ENCODE measurements at places on chromosomes 2 and 18.
A peak's percentile ranks its signal among the peaks of the same experiment; 100 is the strongest.

DNA sequence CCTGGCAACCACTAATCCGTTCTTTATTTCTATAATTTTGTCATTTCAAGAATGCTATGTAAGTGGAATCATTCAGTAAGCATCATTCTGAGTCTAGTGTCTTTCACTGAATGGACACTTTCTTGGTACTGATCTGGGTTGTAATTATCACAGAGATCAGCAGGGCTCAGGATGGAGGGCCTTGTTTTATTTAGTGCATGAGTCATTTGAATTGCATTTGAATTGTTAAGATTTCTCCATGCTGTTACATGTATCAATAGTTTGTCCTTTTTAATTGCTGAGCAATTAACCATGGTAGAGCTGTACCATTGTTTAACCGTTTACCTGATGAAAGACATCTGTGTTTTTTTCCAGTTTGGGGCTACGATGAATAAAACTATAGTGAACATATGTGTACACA lies 256.4 kb downstream of the THSD7B start:
- DNase-seq: no peak

- no peak for DNase-seq
These were observed 573.7 kb upstream of the NXPH2 start for GRCh38 chr2:139353874-139354273.

DNA sequence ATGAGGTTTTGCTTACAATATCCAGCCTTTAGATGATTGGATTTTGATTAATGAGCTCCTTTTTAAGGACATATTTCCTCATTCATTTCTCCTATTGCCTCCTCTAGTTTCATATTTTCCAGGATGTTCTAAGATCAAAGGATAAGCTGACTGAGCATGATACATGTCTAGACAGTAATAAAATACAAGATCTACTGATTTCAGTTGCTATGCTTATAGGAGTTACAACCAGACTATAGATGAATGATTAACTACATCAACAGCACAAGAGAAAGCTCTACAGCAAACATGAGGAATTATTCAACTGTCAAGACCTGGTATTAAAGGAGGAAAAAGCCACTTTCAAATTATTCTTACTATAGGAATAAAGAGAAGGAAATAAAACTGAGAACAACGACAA lies 85.0 kb upstream of the LINC00305 start:
- no peak for DNase-seq

GRCh38 chr18:34649080-34649479 lies 61.0 kb upstream of the DTNA start:
- DNase-seq: no peak

DNA sequence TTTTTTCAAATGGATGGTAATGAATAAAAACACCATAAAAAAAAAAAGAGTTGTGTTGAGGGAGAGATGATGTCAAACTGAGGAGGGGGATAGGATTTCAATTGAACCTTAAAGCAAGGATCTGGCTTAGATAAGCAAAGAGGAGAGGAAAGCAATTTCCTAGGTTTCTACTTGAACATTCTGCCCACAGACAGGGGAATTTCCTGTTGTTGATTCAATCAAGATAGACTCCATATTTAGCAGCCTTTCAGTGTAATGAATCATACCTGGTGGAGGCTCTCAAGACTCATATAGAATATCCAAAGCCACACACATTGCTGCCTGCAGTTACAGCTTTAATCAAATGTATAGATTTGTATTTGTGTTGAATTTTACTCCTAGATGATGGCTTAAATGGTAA lies 294.4 kb upstream of the PIK3C3 start:
- no peak for DNase-seq

DNA sequence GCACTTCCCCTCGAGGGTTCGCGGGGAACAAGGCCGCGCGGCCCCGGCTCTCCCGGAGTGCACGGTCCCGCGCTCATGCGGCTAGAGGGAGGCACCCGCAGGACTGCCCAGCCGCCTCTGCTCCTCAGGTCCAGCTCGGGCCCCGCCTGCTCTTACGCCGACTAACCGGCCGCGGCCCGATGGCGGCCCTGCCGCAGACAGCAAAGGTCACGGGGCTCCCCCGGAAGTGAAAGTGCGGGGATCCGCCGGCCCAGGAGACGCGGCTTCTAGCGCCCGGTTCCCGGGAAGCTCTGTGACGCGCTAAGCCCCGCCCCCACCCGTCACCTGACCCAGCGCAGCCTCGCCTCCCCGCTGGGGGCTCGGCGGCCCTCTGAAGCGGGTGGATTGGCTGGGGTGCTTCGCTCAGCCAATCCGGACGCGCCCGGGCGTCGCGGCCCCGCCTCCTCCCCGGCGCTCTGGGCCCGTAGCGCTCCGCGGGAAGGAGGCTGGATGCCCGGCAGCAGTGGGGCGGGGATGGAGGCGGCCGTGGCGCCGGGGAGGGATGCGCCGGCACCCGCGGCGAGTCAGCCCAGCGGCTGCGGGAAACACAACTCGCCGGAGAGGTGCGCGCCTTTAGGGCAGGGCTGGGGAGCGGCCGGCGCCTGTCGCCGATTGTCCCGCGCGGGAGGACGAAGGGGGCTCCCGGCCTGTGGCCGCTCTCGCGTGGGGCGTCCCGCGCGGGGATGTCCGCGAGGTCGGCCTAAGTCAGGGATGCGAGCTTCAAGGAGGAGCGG lies at the start of gene SCLY:
Gene SCLY, plus strand, starts transcription at position 460 of the 773 bp plus-strand sequence. Its CDS starts 54 bp downstream, at position 514.
- peak; percentile 88 for DNase-seq

DNA sequence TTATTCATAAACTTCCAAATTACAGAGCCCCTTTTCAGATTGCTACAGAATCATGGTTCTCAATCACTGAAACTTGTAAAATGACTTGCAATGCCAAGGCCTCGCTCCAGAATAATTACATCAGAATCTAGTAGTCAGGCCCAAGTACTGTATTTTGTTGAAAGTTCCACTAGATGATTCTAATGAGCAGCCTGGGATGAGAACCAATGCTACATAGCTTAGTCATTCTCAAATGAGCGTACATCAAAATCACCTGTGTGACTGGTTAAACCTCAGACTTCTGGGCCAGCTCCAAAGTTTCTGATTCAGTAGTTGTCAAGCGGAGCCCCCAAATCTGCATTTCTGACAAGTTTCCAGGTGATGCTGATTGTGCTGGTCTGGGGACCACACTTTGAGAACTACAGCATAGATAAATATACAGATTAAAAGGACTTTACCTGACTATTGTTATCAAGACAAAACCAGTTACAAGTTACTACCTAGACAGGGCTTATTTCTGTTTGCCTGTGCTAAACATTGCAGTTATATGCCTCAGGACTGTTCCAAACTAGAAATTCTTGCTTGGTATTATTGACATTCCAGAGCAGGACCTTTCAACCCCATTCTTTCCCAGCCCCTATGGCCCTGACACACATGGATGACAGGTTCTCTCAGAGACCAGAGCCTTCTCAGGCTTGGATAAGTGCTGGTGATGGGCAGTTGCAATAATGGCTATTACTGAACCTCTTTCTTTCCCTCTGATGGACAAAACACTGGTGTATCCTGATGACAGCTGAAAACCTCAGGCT lies 83.1 kb downstream of the UPP2 start:
- no peak for DNase-seq

DNA sequence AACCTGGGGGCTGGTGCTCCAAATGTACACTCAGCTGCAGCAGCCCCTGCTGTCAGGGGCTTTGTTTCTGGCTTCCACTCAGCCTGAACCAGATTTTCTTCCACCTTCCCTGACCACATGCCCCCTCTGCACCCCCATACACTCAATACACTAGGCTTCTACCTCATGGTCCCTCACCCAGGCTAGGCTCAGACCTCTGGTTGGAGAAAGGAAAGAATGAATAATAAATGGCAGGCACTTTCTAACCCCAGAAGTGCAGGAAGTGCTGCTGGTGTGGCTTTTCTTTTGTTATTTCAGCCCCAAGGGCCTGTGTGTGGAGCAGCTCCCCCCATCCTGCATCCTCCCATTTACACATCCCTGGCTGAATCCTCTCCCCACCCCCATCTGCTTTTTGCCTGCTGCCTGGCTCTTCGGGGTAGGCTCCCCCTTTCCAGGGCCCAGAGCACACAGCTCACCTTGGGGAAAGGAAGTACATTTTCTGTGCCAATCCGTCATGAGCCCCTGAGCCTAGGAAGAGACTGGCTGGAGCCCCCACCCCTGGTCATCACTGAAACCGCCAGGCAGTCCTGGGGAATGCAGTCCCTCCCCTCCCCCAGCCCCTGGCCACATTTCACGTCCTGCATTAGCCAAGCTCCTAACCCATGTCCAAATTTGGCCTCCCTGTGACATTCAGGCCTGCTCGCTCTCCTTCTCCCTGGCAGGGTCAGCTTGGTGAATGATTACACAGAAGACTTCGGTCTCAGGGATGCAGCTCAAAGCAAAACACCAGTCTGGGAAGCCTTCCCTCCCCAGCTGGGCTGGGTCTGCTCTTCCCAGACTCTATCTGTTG lies 2.6 kb downstream of the DYSF start:
- DNase-seq: peak; percentile 64

GRCh38 chr2:109403841-109404201 lies 209.9 kb downstream of the SEPTIN10 start:
- no peak for DNase-seq

DNA sequence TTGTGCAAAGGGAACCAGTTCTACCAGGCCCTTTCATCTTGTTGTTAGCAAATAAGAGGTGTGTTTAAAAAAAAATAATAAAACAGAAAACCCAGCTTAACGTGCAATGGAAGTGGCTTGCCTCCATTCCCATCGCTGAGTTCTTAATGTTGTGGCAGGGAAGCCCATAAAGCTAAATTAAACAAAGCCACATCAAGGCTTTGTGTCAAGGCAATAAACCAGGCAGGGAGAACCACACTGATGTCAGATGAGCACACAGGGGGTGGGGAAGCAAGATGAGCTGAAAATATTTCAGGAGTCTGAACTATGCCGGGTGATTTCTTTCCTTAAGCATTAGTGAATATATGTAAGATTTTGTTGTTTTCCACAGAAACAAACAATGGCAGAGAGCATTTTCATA lies 73.5 kb downstream of the PHLPP1 start:
- no peak for DNase-seq

GRCh38 chr2:237596520-237597195 lies 6.1 kb upstream of the RAB17 start:
- DNase-seq: no peak

DNA sequence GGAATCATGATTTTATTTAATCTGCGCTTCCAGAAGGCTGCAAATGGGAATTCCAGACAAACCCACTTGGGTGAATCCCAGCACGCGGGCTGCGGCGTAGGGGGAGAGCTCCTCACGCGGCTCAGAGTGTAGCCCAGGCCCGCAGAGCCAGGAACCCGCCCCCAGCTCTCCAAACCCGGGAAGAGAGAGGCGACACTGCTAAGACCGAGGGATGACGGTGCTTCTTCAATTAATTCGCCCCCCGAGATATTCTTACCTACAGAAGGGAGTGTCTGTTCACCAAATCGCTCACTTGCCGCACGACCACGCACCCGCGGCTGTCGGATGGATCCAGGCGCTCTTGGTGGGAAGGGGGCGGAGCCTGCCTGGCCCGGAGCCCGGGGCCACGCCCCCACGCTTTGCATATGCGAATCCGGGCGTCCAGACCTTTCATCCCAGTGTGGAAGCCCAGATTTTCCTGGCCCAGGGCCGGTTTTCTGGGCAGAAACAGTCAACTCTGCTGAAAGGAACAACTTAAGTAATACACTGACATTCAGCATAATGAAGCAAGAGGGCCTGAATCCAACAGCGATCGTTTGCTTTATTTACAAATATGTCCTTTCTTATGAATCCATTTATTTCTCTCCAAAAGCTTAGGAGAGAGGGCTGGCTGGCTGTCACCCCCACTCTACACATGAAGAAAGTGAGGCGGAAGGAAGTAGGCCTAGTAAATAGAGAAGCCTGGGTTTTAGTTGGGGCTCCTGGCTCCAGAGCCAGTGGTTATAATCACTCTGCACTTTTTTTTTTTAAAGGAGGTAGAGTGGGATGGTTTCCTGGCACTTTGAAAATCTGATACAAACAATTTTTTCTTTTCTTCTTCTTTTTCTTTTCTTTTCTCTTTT lies at the start of gene SLC19A3:
Gene SLC19A3, minus strand, starts transcription at position 342 of the 881 bp plus-strand sequence. CDS start 15,710 bp downstream, outside the sequence.
- DNase-seq: no peak

GRCh38 chr18:76448256-76449110 lies 46.6 kb downstream of the ZNF516 start:
- peak; percentile 76 for DNase-seq

- DNase-seq: no peak
These were observed 4.3 kb downstream of the APCDD1 start for GRCh38 chr18:10458691-10459090.

DNA sequence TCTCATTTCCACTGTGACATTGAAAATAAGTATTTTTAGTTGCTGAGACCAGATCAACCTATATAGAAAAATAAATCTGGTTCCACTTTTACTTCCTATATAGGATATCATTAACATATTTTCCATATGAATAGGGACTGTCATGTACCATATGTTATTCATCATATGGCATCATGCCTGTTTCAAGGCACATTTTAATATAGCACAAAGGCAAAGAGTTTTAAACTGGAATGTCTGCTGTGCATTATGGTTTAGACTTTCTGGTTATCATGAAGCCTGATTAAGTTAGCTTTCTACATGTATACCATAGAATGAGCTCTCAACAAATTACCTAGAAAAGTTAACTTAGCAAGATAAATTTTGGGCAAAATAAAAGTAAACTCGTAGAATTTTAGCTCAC lies 53.0 kb upstream of the ACYP2 start:
- no peak for DNase-seq

- DNase-seq: no peak
These were observed 89.5 kb upstream of the RBMS1 start for GRCh38 chr2:160583146-160583535.

- DNase-seq: no peak
These were observed 622 bp downstream of the LRP2 start for GRCh38 chr2:169361706-169362117.

GRCh38 chr2:231554748-231555545 lies 24.7 kb upstream of the NMUR1 start:
- no peak for DNase-seq

DNA sequence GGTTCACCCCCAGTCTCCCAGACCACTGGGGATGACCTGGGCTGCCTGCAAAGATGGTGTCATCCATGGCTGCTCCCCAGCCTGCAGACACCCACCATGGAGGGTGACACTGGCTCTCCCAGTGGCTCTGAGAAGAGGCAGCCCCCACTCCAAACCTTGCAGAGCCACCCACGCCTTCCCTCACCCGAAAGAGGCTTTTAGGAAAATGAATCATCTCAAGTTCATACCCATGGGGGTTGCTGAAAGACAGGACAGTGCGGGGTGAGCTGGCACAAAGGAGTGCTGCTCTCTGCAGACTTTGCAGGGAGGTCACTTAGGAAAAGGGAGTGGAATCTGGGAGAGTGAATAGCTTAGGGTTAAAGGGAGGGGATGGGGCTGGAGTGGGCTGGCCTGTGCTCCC lies 36.4 kb downstream of the MPHOSPH10 start:
- DNase-seq: no peak

- DNase-seq: no peak
These were observed 50.6 kb upstream of the ODC1 start for GRCh38 chr2:10498525-10499274.

GRCh38 chr2:85704800-85705679 lies 10.9 kb downstream of the GNLY start:
- DNase-seq: no peak

- no peak for DNase-seq
These were observed 6.5 kb downstream of the CNDP1 start for GRCh38 chr18:74540652-74541421.

DNA sequence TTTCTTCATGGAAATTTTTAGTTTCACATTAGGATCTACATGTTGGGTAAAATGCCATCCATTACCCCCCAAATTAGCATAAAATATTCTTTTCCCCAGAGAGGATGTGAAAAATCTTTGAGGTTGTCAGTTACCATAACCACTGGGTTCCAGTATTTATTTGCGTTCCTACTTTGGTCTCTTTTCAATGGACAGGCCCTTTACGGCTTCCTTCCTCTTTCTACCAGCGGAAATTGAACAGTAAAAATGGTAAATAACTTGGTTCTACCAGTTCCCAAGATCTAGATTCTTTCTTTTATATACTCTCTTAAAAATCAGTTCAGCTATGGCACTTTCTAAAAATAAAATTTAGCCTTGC lies 169.2 kb upstream of the APCDD1 start:
- peak; percentile 54 for DNase-seq
